ENCODE measurements at places on chromosomes 16 and 17. TPM values are rescaled to one million over a fixed set of nuclear protein-coding genes. Genes with fewer than 3 reads are reported as not detected.

Gene SHCBP1
- 0.74 TPM for total RNA-seq

Gene IL21R
- total RNA-seq: 0.98 TPM

Gene PTX4
- not detected for total RNA-seq

Gene TEKT3
- total RNA-seq: not detected

Gene KRTAP4-1
- not detected for total RNA-seq

Gene ARL5C
- total RNA-seq: not detected

DNA sequence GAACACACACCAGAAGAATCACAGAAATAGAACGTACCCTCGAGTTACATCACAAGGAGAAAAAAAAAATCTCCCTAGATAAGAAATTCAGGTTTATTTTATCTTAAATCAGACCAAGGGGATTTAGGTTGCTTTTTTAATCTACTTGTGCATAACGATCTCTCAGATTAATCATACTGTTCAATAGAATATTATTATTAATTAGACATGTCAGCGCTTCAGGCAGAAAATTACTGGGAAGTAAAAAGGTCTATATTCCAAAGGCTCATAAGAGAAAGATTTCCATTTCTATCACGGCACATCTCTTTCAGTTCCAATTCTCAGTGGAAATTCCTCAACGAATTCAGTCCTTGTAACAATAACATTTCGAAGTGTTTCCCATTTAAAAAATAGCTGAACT lies 77.7 kb upstream of the PSMD7 start:
- DNase-seq: no peak

DNA sequence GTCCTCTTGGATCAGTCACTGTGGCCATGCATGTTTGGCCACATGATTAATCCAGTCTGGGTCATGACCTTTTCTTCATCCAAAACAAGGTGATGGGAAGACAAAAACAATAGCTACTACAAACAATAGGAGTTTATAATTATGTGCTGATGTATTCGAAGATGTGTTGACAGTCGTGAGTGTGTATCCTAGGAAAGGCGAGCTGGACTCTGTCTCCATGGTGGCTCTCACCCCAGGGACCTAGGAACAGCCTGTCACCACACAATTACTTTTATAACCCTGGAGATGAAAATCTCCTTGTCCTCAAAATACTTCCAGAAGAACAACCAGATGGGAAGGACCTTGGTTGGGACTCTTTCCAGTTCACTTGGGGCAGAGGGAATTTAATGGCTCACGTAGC lies 9.8 kb upstream of the PLK1 start:
- no peak for DNase-seq

- no peak for DNase-seq
Measured at GRCh38 chr17:82931699-82932517, 92.1 kb upstream of the ZNF750 start.

DNA sequence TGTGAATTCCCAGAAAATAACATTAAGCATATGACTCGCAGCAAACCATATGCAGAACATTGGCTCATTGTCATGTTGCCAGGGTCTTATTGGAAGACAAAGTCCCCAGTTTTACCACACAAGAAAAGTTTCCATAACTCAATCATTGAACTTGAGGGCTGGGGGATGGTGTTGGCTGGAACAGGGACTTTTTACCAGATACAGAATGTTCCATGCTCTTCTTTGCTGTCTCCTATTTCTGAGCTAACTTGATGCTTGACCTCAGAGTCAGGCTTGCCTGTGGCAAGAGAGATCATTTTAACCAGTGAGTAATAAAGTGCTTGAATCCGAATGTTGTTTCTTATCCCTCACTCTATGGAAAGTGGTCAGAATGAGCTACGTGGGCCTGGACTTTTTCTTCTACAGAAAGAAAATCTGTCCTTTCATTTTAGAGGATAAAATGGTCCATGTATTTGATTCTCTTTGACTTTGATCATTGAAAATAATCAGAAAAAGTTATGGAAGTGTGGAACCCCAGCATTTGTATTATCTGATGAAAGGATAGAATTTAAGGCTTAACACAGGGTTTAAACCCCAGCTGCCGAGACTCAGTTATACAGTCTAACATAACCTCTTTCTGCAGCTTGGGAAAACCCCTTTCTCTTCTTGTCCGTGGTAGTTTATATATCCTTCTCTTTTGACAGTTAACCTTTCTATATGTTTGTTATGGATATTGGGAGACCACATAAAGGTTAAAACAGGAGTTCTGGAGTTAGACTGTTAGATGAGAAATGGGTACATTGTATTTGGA lies 67.0 kb downstream of the TUBD1 start:
- no peak for DNase-seq

DNA sequence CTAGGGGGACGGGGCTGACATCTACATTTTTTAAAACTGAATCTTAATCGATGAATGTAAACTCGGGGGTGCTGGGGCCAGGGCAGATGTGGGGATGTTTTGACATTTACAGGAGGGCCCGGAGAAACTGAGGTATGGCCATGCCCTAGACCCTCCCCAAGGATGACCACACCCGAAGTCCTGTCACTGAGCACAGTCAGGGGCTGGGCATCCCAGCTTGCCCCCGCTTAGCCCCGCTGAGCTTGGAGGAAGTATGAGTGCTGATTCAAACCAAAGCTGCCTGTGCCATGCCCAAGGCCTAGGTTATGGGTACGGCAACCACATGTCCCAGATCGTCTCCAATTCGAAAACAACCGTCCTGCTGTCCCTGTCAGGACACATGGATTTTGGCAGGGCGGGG lies 21.4 kb downstream of the ADAM11 start:
- no peak for DNase-seq

DNA sequence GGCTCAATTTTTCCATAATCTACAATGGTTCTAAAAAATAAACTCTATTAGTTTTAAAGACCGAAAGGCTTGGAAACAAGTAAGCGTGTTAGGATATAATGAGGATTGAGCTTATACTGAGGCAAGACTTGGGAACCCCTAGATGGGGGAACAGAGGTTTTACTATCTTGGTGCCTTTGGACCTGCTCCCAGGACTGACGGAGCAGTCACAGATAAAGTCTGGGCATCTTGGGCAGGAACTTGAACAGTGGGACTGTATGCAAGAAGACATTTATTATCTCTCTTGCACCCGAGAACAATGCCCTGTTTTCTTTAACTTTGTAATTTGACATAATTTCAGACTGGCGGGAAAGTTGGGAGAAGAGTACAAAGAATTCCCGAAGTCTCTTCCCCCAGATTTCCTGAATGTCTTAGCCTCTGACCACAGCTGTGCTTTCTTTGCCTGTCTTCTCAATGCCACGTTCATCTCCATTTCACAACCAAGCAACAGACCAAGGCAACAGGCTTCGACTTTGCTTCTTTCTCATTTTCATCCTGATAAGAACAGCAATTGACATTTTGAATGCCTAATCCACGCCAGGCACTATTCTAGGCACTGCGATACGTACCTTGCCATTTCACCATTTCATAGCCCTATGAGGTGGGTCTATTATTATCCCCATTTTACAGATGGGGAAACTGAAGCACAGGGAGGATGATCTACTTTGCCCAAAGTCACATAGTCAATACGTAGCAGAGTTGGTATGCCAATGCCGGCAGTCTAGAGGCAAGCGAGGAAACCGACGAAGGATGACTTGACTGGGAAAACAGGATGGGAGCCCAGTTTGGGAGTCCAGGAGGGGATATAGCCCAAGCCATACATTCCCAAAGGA lies 3.0 kb upstream of the IL4R start:
- DNase-seq: no peak

DNA sequence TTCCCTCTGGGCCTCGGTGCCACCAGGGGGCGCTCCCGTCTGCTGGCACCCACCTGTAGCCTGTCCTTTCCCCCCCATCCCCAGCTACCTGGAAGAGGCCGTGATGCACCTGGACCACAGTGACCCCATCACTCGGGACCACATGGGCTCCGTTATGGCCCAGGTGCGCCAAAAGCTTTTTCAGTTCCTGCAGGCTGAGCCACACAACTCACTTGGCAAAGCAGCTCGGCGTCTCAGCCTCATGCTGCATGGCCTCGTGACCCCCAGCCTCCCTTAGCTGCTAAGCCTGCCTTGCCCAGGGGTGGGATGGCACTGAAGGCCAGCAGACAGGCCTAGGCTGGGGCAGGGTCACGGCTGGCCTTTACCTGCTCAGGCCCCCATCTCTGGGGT lies 818 bp upstream of the NRN1L start:
- no peak for DNase-seq

DNA sequence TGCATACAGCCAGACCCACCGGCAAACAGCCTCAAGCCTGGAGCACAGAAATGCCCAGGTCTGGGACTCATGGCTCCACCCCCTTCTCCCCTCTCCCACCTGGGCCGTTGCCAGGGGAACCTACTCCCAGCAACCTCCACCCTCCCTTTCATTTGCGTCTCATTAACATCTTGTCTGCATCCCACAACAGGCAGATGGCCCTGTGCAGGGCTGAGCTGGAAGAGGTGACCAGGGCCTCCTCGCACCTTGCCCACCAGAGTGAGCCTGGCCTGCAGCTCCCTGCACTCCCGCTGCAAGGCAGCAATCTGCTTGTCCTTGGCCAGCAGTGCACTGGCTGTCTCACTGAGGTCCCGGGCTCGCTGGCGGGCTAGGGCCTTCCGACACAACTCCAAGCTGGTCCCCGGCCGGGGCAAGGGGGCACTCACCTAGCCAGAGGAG lies 3.3 kb downstream of the TSPOAP1 start:
- DNase-seq: no peak

GRCh38 chr16:4218202-4218601 lies 23.7 kb downstream of the SRL start:
- DNase-seq: no peak

GRCh38 chr17:65198653-65199382 lies 61.6 kb downstream of the RGS9 start:
- no peak for DNase-seq

DNA sequence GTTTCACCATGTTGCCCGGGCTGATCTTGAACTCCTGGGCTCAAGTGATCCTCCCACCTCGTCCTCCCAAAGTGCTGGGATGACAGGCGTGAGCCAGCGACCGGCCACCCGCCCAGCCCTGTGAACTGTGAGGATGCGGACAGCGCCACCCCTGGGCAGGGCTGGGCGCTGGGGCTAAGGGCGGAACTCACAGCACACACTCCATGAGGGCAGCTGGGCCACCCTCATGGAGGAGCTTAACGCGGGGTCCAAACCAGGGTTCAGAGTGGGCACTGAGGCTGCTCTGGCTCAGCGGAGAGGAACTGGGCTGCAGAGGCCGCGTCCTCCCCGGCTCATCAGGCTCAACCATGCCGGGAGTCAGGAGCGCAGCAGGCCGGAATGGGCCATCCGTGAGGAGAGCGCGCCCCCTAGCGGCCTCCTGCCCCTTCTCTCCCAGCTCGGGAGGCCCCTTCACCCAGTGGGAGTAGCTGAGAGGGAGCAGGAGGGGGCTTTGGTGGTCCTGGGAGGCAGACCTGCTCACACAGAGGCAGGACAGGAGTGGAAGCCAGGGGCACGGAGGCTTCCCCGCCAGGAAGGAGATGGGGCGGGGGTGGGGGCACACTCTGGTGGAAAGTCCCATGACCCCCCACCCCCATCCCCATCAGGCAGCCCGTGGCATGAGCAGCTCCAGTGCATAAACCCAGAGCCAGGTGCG lies 13.8 kb downstream of the CORO7 start:
- DNase-seq: no peak

Data from vagina (tissue), 2 donors.